ENCODE measurements at places on chromosomes 13 and 19.
A peak's percentile ranks its signal among the peaks of the same experiment; 100 is the strongest.

DNA sequence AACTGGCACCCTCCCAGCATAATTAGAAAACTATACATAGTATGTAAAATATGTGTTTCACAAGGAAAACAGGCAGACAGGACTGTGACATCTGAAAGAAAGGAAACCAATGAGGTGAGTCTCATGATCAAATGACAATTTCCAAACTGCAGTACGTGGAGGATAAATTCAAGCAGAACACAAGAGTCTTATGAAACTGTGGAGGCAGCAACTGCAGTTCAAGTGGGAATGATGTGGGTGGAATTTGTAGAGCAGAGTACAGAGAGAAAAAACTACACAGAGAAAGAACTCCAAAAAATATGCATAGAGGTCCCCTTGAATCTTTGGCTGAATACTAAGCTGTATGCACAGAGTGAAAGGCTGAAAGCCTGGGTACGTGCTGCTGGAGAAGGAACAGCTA, 9.7 kb downstream of the SIGLEC6 start:
- DNase-seq, result no peak

DNA sequence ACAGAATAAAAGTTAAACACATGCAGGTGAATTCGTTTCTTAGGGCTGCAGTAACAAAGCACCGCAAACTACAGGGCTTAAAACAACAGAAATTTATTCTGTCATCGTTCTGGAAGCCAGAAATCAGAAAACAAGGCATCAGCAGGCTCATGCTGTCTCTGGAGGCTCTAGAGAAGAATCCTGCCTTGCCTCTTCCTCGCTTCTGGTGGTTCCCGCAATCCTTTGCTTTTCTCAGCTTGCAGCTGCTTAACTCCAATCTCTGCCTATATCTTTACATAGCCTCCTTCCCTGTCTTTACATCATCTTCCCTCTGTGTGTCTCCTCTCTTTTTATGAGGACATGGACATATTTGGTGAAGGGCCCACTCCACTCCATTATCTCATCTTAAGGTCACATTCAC, 6.2 kb upstream of the NBEA start:
- no peak for DNase-seq

GRCh38 chr19:40403262-40403984, 9.8 kb downstream of the PRX start:
- peak; percentile 82 for DNase-seq

- no peak for DNase-seq
Measured at GRCh38 chr13:63944911-63945310, 2529.3 kb upstream of the PCDH20 start.

DNA sequence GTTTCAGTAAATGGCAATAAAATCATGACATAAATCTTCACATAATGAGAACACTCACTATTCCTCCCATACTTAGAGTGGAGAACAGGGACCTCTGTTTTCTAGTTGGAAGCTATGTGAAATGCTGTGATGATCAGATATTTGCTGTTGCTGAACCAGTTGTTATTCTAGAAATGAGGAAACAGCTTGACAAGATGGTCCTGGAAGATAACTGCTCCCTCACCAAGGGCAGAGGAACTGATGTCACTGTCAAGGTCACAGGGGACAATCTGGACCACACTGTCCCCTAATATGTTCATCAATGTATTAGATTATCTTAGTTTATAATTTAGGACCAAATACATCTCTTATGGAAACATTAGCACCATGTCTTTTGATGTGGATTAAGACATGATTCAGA, 1173.3 kb downstream of the PCDH17 start:
- DNase-seq, result no peak

DNA sequence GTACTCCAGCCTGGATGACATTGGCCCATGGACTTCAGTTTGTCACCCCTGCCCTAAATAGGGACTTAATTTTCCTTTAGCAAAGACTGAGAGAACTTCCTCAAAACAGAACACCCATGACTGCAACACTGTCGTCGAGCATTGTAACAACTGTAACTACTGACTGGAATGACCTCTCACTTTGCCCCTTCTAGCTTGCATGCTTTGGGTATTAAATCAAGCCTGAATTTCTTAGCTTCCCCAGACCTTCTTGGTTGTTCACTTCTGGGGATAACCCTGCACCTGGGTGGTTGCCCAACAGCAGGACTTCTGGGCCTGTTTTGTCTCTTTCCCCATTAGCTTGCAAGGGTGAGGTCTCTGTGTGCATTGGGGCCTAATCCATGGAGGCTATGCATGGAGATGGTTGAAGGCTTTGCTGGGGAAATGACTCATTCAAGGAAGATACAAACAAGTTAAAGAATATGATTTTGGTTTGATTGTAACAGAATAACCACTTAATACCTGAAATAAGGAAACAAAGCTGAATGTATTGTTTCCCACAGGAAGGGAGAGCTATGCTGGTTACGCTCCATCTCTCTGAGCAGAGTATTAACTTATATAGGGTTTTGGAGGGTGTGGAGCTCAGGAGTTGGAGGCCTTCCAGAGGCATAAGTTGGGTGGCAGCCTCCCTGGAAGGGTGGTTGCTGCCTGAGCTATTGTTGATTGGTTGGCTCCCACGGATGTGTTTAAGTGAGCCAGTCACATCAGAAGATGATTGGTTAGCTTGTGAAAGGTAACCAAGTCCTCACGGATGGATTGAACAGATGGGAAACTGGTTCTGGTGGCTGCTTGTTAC, 34.7 kb upstream of the UBAC2 start:
- no peak for DNase-seq

GRCh38 chr19:8612807-8613171, 2.3 kb upstream of the ADAMTS10 start:
- no peak for DNase-seq

DNA sequence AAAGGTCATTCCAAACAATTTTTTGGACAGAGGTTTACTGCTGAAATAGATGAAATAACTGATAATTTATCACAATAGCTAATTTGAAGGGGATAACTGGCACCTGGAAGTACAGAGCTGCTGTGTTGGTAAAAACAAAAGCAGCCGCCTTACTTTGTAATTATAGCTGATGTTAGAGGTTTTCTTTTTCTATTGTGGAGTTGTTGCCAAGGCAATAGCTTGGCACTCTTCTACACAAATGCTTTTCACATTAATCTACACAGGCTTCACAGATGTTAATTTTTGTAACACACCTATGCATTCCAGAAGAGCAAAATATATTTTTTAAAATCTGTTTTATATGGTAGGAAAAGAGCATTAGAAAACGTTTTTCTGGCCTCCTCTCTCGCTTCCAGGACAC, 56.9 kb downstream of the LACC1 start:
- peak; percentile 8 for DNase-seq

DNA sequence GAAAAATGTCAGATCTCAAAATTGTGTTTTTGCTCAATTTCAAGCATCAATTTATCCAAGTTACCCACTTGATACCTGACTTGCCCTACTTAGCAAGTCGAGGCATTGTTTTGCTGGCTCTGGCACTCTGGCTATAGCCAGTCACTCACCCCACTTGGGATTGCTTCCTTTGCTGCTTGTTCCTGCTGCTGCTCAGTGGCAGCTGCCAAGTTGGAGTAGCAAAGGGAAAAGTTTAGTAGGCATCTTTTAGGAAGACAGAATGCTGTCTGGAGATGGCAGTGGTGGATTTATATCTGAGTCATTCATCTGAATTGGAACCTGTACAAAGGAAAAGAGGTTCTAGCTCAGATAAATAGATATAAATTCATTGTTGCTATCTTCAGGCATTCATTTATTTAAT, 41.2 kb downstream of the PCCA start:
- peak; percentile 18 for DNase-seq

DNA sequence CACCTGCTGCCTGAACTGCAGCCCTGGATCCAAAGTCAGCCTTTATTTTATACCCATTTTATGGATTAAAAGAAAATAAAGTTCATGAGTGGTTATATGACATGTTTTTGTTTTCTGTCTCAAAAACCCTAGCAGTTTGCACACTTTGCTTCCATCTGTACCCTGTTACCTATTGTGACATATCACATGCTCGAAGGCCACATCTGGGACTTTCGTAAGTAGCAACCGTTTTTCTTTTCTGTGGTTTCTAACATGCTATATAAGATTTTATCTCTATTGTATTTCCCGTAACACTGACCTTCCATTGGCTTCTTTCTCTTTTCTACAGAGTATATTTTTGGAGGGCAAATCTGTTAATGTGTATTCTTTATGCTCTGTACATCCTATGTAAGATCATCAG, 1007.2 kb downstream of the PCDH9 start:
- DNase-seq, result no peak

- no peak for DNase-seq
Measured at GRCh38 chr13:109182777-109183465, 553.5 kb downstream of the MYO16 start.

- DNase-seq, result no peak
Measured at GRCh38 chr19:47569331-47569730, 3.6 kb downstream of the ZNF541 start.

DNA sequence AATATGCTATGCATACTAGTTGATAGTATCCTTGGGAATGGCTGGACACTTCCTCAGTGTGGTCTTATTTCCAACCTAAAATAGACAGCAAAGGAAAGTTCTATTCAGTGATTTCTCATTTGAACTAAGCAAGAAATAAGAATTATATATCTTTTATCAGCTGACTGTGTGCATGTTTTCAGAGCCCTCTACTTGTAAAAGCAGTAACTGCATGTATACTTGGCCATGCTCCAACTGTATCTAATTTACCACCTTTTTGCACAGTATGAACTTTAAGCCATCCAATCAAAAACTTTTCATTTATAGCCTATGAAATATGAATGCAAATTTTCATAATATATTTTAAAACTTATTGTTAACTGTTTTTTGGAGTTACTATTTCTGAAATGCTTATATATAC, 136.4 kb upstream of the PCDH9 start:
- peak; percentile 53 for DNase-seq

GRCh38 chr19:33698576-33699435, 77.1 kb downstream of the CHST8 start:
- no peak for DNase-seq

DNA sequence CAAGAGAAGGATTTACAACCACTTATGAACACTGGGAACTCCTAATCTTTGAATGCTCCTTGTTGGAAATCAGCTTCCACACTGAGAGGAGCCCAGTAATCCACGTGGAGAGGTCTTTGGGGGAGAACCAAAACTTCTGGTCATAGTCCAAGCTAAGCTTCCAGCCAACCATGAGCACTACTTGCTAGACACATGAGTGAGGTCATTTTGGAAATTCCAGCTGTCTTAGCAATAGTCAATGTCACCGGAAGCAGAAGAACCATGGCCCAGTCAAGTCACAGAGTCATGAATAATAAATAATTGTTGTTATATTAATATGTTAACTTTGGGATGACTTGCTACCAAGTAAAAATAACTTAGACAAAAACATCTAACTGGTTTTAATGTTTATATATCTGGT, 324.9 kb upstream of the SGCG start:
- DNase-seq, result no peak

GRCh38 chr19:48836089-48837017, at the start of gene HSD17B14:
HSD17B14 (minus strand) TSS chr19:48836491; CDS start chr19:48836411, 80 bp downstream.
- peak; percentile 38 for DNase-seq

- DNase-seq, result no peak
Measured at GRCh38 chr13:96417939-96418685, 328.2 kb downstream of the HS6ST3 start.
